ENCODE measurements at places on chromosomes 6 and 20.

GRCh38 chr6:116210750-116211425 is 43.0 kb downstream of the TSPYL4 start:
- DNase-seq, result no peak

- no peak for DNase-seq
These were observed 237.6 kb upstream of the AFDN start for GRCh38 chr6:167588920-167589614.

GRCh38 chr20:51354191-51354768 is 188.2 kb downstream of the NFATC2 start:
- DNase-seq, result no peak

- no peak for DNase-seq
These were observed 130.6 kb upstream of the INSM1 start for GRCh38 chr20:20237093-20237959.

- DNase-seq, result no peak
These were observed 113.7 kb upstream of the FAM184A start for GRCh38 chr6:119192200-119192599.

DNA sequence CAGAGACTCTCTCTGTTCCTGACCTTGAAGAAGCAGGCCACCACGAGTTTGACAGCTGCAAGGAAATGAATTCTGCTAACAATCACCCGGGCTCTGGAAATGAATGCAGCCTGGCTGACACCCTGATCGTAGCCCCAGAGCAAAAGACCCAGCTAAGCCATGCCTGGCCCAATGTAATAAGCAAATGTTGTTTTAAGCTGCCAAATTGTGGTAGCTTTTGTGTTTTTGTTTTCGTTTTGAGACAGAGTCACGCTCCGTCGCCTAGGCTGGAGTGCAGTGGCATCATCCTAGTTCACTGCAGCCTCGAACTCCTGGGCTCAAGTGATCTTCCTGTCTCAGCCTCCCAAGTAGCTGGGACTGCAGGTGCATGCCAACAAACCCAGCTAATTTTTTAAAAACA is 3.3 kb upstream of the OXT start:
- DNase-seq, result peak; percentile 6

DNA sequence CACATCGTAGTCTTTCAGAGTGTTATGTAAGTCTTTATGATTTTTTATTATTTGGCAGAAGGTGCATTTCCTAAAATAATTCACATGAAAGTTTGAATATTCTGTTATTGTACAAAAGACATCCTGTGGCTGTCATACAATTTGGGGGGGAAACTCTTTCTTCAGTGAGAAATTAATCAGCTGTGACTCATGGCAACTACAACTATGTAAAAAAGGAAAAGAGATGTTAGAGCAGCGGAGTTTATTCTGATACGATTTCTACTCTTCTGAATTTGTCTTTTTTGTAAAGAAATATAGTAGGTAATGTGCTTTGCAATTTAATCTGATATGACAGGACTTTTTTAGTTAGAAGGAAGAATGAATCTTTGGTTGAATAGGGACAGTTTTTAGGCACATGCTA is 14.2 kb downstream of the COL19A1 start:
- DNase-seq, result no peak

DNA sequence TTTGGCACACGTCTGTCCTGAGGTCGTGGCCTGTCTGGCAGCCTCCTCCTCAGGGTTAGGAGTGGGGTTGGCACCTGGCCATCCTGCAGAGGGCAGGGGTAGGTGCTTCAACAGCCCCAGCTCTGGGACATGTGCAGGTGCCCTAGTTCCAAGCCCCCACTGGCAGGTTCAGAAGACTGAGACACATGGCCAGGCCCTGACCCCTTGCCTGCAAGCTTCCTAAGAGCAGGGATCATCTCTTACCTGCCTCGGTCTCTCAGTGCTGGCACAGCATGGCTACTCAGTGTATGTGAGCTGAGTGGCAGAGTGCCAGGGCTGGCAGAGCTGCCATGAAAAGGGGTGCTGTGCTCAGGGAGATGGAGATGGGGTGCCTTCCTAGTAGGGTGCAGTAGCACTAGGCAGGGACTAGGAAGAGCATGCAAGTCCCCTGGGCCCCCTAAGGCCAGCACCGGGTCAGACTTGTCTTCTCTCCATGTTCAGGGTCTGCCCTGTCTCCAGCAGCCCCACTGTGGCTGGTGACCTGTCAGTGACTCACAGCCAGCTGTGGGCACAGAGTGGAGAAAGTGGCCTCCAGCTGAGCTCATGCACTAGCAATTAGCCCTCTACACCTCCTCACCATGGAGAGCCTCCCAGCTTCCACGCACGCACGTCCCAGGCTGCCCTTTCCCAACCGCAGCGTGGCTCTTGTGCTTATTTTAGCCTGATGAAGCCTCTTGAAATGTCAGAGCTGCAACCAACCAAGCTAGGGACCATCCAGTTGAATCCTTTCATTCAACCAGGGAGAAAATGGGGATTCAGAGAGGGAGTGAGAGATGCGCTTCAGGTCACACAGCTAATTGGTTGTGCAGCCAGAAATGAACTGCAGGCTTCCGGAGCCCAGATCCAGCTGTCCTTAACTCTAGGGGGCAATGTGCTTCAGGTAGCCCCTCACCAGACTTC is 116.6 kb downstream of the MRPL14 start:
- DNase-seq, result peak; percentile 90

DNA sequence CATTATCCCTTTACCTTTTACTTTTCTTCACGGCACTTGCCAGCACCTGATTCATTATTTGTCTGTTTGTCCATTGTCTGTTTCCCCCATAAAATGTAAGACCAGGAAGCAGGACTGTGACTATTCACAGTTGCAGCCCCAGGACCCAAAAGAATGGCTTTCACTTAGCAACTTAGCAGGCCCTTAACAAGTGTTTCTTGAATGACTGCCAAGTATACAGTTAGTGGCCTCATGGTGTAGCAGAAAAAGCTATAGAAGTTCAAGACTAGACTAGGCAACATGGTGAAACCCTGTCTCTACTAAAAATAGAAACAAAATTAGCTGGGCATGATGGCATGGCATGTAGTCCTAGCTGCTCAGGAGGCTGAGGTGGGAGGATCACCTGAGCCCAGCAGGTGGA is 4.3 kb downstream of the SLC26A8 start:
- DNase-seq, result no peak

DNA sequence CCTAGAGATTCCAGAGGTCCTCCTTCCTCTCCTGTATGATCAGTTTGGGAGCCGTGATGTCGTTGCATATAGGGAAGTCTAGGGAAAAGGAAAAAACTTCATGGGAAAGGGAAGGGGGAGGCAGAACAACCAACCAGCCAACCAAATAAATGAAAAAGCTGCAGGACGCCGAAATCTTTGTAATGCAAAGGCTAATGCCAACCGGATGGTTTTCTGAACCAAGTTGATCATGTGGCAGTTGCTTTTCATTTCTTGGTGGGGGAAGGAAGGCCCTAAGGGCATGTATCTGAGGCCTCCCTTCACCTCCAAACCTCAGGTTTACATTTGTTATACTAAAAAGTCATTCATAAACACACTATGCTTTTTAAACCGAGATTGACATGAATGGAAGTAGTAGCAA is 167.2 kb downstream of the ARID1B start:
- DNase-seq, result no peak

GRCh38 chr6:30127238-30128093 is 8.5 kb upstream of the TRIM40 start:
- no peak for DNase-seq

DNA sequence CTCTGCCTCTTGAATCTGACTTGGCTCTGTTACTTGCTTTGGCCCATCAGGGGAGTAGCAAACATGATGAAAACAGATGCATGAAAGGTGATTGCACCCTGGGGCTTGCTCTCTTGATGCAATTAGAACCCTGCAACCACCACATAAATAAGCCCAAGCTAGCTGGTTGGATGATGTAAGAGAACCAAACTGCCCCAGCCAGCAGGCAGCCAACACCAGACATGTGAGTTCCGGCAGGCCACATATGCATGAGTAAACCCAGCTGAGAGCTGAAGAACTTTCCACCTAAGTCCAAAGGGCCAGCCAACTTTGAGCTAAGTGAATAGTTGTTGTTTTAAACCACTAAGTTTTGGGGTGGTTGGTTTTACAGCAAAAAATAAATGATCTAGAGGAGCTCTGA is 268.4 kb downstream of the FARS2 start:
- DNase-seq, result no peak

DNA sequence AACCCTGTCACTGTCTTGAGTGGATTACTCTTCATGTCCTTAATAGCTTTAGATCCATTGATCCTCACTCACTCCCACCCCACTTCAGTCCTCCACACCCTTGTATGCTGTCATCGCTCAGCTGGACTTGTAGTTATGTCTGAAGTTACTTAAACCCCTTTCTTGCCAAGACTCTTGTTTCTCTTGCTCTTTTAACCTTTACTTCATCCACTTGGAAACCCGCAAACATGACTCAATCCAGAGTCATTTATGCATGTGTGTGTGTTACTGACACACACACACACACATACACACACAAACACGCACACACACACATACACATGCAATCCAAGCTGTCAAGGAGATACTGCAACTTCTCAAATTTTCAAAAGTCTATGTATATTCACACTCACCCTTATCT is 341.8 kb downstream of the SYNE1 start:
- no peak for DNase-seq

DNA sequence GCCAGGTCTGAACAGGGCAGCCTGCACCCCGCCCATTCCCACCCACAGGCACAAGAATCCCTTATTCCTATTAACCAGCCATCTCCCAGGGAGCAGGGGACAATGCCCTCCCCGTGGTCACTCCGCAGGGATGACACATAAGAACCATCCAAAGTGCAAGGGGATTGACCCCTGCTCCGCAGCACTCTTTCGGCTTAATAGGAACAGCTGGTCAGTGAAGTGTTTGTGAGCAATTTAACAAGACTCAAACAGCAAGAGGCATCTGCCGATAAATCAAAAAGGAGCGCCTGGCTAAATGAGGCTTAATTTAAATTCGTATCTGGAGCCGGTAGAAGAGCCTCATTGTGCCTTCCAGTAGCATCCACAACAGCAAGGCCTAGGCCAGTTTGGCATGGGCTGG is 389.4 kb downstream of the RNGTT start:
- peak; percentile 20 for DNase-seq

DNA sequence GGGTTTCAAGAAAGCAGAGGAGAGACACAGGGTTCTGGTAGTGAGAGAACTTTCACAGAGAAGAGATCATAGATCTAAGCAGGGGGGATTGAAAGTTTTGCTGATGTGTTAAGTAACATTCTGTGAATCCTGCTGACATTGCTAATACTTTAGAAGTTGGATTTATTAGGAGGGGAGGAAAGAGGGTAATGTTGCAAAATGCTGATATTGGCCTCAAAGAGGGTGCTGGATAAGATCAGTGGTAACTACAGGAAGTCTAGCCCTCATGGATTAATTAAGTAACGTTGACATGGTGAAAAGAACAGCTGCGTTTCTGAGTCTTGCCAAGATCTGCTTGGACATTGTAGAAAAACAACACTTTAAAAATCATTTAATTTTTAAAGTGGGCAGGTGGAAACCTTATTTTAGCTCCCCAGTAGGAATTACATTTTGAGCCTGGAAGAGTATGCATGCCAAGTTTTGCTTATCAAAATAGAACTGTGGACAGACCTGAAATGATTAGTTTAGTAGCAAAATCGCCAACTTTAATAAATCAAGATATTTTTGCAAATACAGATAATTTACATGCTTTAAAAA is 606.0 kb upstream of the HTR1E start:
- no peak for DNase-seq

DNA sequence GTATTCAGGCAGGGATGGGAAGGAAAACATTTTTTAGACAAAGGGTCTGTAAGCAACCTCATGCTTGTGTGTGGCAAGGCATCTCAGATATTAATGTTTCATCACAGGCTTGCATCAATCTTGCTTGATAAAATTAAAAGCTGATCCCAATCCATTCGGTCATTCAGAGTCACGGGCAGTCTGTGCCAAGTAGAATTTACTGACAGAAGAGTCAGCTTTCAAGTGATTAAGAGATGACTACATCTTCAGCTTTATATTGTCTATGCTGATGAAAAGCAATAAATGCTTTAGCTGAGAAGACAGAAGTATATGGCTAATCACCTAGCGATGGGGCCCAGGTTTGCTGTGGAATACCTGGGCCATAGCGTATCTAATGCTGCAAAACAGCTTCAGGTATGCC is 3.5 kb downstream of the PLEKHG1 start:
- no peak for DNase-seq

DNA sequence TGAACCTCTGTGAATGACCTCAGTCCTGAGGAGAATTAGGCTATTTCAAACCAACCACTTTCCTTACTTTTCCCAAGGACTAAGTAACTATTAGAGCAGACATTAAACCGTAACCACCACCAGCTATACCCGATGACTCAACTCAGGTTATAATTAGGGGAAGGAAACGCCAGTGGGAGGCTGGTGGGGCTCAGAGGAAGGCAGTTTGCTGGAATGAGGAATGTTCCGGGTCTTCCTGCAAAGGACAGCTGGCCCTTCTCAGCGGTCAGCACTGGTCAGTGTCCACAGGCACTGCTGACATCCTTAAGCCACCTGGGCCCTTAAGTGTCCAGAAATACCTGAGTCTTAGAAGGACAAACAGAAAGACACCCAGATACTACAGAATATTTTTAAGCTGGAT is 515.2 kb downstream of the MAFB start:
- no peak for DNase-seq

GRCh38 chr6:105212587-105212986 is 32.8 kb upstream of the POPDC3 start:
- DNase-seq, result no peak

GRCh38 chr20:41072915-41073314 is 44.3 kb downstream of the TOP1 start:
- no peak for DNase-seq
